ENCODE measurements at places on chromosomes 4 and X.
A peak's percentile ranks its signal among the peaks of the same experiment; 100 is the strongest.

DNA sequence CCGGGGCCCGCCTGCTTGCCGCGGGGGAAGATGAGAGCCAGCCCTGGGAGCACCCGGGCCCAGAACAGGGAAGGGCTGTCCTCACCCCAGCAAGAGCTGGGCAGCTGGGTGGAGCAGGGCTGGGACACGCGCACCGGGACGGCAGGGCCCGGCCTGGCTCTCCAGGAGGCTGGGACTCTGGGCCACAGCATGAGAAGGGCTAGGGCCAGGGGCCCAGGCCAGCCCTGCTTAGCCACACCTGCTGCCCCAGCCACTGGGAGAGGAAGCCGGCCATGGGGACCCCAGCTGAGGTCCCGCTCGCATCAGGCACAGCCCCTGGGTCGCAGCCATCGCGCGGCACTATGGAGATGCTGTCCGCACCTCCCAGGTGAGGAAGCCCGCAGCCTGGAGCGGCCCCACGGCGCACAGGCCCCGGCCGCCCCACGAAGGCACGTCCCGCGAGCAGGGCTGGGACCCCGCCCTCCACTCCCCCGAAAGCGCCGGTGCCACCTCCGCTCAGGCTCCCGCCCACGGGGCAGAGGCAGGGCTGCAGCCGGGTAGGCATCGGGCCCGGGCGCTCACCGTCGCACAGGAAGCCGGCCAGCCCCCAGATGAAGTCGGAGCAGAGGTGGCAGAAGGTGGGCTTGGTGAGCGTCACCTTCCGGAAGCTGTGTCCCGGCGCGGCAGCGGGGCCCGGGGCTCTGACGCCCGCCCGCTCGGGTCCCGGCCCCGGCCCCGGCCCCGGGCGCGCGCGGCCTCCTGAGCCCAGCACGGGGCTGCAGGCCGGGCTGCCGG, 531 bp downstream of the DGKQ start:
- no peak for DNase-seq

DNA sequence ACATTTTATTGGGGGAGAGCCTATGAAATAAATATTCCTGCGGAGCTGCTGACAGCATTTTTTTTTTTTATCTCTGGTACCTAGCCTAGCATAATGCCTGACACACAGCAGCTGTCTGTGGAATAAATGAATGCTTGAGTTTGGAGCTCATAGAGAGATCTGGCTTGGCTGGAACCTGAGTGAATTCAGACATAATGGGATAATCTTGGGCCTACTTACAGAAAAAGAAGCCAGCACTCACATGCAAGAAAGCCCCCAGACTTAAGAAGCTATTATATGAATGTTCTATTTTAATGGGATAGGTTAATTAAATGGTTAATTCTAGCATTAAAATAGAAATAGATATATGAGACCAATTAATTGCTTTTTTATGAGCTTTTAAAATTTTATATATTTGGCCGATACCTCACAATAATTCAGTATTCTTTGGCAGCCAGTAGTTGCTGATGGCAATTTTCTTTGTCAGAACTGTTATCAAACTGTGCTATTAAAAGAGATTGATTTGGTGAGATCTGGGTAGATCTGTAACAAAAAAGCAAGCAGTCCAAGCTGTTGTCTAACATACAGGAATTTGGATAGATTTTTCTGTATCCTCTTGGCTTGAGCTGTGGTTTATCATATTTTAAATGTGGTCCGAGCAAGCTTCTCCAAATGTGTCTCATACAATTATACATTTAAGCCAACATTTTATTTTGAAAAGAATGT, 654.2 kb downstream of the PCDH7 start:
- no peak for DNase-seq

GRCh38 chr4:31045724-31046318, 325.7 kb downstream of the PCDH7 start:
- peak; percentile 57 for DNase-seq

DNA sequence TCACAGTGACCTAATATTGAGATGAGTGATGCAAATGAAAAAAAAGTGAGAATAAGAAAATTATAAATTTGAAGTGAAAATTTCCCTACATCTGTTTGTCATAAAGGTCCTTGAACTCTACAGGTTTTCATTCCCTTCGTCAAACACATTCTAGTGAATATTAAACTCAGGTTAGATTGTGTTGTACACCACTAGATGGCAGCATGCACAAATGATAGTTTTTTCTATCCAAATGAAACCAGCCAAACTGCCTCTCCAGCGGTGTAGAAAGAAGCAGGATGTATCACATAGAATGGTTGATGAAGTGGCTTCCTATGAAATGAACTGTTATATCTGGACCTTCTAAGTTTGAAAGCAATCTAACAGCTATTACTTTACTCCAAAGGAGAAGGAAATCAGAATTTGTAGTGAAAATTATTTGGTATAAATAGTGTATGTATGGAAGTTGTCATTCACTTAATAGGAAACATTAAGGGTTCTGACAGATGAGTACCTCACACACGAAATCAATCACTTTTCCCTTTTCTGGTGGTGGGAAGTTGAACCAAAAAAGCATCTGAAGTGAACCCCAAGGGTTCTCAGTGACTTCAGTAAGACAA, 382.7 kb downstream of the UNC5C start:
- DNase-seq, result peak; percentile 53

DNA sequence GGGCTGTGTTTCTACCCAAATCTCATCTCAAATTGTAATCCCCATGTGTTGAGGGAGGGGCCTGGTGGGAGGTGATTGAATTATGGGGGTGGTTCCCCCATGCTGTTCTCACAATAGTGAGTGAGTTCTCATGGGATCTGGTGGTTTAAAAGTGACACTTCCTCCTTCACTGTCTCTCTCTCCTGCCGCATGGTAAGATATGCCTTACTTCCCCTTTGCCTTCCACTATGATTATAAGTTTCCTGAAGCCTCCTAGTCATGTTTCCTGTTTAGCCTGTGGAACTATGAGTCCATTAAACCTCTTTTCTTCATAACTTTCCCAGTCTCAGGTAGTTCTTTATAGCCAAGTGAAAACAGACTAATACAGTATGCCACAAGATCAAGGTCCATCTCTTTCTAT, 70.0 kb upstream of the MSX1 start:
- DNase-seq, result no peak

DNA sequence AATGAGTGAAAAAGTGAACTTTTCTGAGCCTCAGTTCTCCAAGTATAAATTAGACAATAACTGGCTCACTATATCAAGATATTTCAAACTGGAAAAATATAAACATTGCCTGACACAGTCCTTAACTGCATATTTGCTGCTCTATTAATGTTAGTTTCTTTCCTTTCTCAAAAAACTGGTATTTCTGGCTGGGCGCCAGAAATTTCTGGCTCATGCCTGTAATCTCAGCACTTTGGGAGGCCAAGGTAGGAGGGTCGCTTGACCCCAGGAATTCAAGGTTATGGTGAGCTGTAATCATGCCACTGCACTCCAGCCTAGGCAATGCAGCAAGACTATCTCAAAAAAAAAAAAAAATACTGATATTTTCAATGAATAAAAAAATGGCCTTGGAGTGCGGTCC, 227.0 kb downstream of the MAGEB17 start:
- no peak for DNase-seq

- no peak for DNase-seq
Measured at GRCh38 chrX:13167481-13168231, 123.2 kb upstream of the FAM9C start.

GRCh38 chrX:150940844-150941495, 42.2 kb upstream of the HMGB3 start:
- DNase-seq, result peak; percentile 81

- no peak for DNase-seq
Measured at GRCh38 chrX:130775849-130776248, 127.2 kb downstream of the ENOX2 start.

DNA sequence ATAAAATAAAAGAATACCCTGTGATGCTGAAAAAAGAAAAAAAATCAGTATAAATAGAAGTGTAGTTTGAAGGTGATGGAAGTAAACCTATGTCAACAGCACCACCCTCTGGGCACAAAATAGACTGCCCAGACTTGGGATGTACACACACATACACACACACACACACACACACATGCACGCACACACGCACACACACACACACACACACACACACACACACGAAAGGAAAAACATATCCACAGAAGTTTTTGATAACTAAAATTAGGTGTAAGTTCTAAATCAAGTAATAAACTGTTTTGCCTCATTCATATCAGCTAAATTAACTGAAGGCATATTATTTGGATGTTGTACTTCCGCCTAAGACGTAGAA, 40.5 kb downstream of the ANXA5 start:
- no peak for DNase-seq

DNA sequence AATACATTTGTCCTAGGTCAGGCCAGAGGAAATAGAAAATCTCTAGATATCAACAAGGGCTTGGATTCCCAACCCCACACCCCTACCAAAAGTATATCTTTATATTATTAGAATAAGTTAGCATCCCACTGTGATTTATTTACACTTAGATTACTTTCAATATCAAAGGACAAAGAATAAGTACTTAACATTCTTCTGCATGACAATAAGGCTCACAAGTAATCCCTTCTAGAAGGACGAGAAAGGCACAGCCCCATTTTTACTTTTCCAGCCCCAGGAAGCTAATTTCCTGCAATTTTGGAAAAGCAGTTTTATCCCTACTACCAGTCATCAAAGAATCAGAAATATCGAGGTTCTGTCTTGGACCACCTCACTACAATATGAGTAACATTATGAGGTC, 14.1 kb upstream of the SLITRK2 start:
- DNase-seq, result no peak

DNA sequence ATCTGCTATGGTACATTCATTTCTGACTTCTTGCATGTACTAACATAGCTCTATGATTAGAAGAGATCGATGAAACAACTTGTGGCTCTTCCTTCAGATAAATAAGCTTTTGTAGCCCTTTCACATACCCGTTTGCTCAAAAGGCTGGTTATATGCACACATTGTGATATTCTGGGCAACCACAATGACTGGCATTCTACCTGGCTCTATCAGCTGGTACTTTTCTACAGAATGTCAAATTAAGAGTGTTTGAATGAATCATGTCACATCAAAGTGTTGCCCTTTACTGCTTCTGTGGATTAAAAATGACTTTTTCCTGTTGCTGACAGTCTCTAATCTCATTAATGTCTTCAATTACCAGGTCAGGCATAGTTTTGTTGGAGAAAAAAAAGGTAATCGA, 11.6 kb downstream of the PGRMC1 start:
- DNase-seq, result no peak

GRCh38 chr4:168221301-168221700, 97.3 kb downstream of the DDX60 start:
- DNase-seq, result peak; percentile 56

DNA sequence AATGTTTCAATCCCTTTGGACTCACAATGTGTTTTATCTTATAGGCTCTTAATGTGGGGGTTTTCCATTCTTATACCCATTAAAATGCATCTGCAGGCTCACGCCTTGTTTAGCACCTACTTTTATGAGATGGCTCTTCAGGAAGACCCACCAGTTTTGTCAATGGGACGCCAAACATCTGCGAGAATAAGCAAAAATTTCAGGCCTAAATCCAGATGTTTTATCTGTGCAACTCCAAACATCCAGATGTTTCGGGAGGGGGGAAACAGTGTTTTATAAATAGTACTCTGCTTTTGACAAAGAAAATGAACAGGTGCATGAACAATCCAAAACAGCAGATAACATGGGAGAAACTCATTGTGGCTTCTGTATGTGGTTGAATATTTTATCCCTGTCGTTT, 342.8 kb downstream of the DHX15 start:
- no peak for DNase-seq

DNA sequence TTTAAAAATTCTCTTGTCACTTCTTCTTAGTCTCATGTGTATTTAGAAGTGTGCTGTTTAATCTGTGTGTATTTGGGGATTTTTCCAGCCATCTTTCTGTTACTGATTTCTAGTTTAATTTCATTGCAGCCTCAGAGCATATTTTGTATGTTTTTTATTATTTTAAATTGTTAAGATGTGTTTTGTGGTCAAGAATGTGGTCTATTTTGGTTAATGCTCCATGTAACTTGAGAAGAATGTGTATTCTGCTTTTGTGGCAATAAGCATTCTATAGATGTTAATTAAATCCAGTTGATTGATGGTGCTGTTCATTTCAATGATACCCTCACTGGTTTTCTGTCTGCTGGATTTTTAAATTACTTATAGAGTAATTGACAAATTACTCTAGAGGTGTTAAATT, 38.9 kb downstream of the ANXA10 start:
- no peak for DNase-seq

GRCh38 chr4:178823673-178824295, 1381.5 kb upstream of the AGA start:
- no peak for DNase-seq

DNA sequence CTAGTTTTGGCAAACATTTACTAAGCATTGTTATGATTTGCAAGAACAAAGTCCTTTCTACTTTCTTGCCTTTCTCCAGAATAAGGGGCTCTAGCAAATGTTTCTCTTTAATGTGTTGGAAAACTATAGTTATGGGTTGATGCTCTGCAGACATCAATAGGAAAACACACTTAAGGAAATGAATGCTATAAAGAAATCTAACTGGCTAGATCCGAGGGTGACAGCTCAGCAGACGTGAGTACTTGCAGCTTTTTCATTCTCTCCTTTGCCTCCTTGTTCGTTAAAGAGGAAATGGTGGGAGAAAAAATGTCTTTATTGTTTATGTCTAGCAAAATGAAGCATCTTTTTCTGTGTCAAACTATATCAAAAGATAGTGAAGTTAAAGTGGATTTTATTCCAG, 6.3 kb downstream of the GUCY1B1 start:
- DNase-seq, result no peak

DNA sequence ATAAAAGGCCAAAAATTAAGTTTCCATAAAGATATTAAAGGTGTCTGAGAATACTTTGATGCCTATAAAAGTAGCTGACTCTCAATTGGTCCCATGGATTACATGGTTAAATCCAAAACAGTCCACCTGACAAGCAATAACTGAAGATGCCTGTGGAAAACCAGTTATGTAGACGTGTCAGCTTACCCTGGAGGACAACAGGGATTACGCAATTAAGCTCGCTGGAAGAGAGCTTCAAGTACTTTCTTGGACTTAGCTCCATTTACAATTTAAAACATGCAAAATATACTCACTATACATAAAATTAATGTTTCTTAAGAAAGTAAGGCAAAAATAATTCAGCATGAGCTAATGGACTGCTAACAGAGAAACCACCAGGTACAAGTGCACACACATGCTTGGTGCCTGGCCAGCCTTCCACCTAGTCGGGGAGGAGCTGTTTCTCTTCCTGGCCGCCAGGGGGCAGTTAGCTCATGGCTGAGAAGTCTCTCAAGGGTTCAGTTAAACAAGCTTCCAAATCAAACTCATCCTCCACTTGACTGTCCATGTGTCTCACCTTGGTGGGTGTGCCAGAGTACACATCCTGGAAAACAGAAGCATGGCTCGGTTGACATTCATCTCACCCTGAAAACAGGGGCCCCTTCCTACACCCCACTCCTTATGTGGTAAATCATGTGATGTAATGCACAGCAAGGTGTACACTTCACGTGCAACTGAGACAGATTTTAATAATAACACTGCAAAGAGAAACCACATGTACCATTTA, 9.2 kb upstream of the FAM53A start:
- DNase-seq, result peak; percentile 88

DNA sequence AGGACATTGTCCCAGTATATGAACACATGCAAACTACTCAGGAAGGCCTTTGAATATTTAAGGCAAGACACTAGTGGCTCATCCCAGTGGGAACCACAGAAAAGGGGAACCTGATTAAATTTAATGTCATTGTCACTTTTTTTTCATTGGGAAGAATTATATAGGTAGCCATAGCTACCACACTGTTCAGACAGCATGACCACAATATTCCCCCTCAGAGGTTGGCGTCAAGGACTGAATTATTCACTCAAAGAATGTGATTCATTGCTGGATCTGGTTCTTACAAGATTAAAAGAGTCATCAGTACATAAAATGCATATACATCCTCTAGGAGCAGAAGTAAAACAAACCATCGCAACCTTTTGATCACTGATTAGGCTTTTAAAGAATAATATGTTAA, 92.0 kb upstream of the SMARCAD1 start:
- no peak for DNase-seq

Data from NCI-H2029 treated with DMSO at 0.1 percent for 48 hours (cell line).